ENCODE measurements at places on chromosomes 3 and 15.

GRCh38 chr15:62357431-62357830 lies 192.3 kb upstream of the C2CD4B start:
- DNase-seq = no peak

GRCh38 chr15:100869151-100869999 lies 10.3 kb upstream of the ALDH1A3 start:
- DNase-seq = no peak

GRCh38 chr15:41927536-41927935 lies 33.7 kb upstream of the SPTBN5 start:
- DNase-seq = no peak

- DNase-seq = no peak
These were observed 107.0 kb downstream of the XXYLT1 start for GRCh38 chr3:195163719-195164572.

- DNase-seq = no peak
These were observed 361.6 kb downstream of the LSAMP start for GRCh38 chr3:116083683-116084082.

DNA sequence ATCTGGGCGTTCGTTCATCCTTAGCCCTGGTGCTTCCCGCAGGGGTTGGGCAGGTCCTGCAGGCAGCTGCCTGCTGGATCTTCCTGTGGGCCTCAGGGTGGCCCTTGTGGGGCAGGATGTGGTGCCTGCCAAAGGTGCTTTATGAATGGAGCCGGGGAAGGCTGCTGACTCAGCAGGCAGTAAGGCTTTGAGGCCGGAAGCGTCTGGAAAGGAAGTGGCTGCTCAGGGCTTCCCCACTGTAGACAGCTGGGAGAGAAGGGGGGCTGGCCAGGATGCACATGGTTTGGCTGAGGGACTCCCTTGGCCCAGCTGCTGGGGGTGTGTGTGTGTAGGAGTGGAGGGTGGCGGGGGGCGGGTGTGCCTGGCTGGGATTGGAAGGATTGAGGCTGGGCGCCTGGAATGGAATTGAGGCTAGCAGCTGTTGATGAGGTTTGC lies 12.9 kb downstream of the CD276 start:
- DNase-seq = peak; percentile 75

DNA sequence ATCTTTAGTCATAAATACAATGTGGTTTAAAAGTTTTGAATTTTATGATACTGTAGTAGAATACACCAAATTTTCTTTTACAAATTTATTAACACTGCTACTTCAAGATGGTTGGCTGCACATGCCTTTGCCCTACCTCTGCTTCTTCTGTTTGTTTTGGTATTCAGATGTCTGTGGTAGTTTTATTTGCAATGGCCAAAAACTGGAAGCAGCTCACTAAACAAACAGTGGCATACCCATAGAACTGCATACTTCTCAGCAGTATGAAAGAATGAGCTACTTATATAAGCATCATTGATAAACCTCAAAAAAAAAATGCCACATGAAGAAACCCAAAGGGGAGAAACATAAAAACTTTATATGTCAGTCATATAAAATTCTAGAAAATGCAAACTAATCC lies 19.5 kb downstream of the ARIH2 start:
- DNase-seq = no peak

GRCh38 chr3:183930086-183930485 lies 45.4 kb upstream of the PARL start:
- DNase-seq = no peak

- peak; percentile 27 for DNase-seq
These were observed 25.8 kb upstream of the ANXA2 start for GRCh38 chr15:60423537-60423936.

DNA sequence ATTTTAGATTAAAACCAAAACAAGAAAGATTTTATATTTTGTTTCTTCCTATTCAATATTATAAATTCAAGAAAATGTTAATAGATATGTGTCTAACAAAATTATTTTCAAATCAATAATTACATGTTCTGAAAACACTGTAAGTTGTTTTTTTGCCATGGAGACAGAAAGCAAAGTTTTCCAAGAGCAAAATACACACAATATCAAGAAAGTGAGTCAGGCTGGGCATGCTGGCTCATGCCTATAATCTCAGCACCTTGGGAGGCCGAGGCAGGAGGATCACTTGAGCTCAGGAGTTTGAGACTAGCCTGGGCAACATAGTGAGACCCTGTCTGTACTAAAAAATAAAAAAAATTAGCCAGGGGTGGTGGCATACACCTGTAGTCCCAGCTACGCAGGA lies 71.7 kb downstream of the TTC23 start:
- no peak for DNase-seq

DNA sequence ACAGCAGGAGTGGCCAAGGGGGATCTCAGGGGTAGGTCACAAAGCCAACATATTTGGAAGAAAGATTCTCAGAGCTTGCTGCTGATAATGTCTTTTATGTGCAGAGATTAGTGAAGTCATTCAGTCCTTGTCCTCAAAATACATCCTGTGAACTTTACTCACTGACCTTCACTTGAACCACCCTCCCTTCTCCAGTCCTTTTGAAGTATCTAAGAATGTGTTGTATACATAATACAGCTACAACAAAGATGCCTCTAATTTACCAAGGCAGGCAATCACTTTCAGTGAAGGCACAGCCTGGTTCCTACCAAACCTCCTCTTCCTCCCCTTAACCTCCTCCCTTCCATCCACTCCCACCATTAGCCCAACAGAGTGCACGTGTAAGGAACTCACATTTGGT lies 38.3 kb downstream of the ETV5 start:
- no peak for DNase-seq

DNA sequence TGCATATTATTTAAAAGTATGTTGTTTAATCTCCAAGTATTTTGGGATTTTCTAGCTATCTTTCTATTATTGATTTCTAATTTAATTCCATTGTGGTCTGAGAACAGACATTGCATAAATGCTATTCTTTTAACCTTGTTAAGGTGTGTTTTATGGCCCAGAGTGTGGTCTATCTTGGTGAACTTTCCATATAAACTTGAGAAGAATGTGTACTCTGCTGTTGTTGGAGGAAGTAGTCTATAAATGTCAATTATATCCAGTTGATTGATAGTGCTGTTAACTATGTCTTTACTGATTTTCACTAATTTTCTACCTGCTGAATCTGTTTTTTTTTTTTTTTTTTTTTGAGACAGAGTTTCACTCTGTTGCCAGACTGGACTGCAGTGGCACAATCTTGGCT lies 180.9 kb downstream of the ZNF621 start:
- no peak for DNase-seq

DNA sequence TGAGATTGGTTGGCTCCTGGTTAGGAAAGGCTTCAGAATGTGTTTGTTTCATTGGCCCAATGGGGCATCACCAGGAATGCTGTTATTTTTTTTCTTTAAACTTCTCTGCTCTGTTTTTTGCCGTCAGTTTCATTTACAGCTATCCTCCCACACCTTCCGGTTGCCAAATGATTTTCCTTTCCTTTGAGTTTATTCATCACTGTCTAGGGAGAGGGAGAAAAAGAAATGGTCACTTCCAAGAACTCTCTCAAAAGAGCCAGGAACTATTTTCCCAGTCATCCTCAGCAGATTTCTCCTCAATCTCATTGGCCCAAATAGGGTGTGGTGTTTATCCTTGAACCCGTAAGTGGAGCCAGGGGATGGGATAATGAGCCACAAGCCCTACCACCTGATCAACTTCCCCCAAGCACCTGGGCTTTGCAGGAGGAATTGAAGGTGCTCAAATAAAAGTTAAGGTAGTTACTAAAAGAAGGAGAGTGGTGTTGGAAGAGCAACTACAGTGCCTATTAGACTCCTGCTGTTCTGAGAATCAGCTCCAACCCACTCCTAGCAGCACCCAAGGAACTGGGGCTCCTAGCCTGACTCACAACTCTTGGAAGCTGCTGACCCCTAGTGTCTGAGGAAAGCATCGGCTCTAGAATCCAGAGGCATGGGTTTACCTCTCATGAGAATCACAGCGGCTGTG lies 183.8 kb upstream of the IL12A start:
- peak; percentile 51 for DNase-seq

- no peak for DNase-seq
These were observed 604 bp downstream of the KCTD6 start for GRCh38 chr3:58492494-58492905.

- no peak for DNase-seq
These were observed 3.0 kb upstream of the GCSAM start for GRCh38 chr3:112136046-112136445.

- DNase-seq = no peak
These were observed 10.3 kb upstream of the MUSTN1 start for GRCh38 chr3:52845157-52845556.

- DNase-seq = no peak
These were observed 138.8 kb downstream of the ZBBX start for GRCh38 chr3:167241048-167241845.

- DNase-seq = no peak
These were observed 23.0 kb downstream of the IGDCC3 start for GRCh38 chr15:65354835-65355172.

- no peak for DNase-seq
These were observed 260.5 kb upstream of the TLE3 start for GRCh38 chr15:70358011-70358819.

- no peak for DNase-seq
These were observed 86.0 kb downstream of the ZNF385D start for GRCh38 chr3:21664996-21665395.

- no peak for DNase-seq
These were observed 36.6 kb downstream of the CHD2 start for GRCh38 chr15:92936693-92937092.
